Hematopoietic multipotent progenitor cell treated with erythropoietin and hydrocortisone succinate and interleukin-3 and kit ligand, for 15 days (in vitro differentiated cells): ENCODE measurements at places on chromosomes 6 and 20.

DNA sequence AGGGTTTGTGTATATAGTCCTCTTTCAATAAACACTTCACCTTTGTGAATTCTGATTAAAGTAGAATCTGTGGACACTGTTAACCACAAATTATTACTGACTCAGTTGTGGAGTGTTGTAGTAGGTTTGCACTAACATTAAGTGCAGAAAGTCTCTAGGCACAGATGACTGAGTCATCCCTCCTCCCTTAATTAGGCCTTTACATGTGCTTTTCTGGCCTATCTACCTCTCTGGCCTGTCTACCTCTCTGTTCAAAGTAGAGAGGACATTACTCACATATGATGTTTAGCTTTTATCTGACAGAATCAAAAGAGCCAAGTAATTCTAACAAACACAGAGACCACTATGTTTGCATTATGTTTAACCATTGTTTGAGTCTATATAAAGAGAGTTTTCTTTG is 783.0 kb downstream of the TENT5A start:
- DNase-seq, result no peak

DNA sequence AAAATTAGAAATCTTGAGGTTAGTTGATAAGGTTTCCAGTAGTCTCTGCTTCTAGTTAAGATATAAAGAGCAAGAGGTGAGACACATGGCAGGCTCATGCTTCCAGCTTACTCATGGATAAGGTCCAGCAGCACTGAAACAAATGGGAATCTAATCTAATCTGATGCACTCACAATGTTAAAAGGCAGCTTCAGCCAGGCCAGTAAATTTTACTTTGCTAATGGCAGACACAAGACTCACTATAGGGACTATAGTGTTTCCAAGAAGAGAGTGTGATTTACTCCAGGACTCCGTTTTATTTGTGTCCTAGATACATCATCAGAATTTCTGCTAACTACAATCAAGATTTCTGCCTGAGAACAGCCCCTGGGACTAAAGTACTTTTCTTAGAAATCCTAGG is 324.8 kb downstream of the SMOC2 start:
- no peak for DNase-seq

DNA sequence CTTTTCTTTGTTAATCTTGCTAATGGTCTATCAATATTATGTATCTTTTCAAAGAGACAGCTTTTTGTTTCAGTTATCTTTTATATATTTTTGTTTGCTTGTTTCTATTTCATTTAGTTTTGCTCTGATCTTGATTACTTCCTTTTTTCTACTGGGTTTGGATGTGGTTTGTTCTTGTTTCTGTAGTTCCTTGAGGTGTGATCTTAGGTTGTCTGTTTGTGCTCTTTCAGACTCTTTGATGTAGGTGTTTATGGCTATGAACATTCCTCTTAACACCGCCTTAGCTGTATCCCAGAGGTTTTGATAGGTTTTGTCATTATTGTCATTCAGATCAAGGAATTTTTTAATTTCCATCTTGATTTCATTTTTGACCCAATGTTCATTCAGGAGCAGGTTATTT is 26.8 kb upstream of the TNFAIP3 start:
- no peak for DNase-seq

GRCh38 chr6:151677404-151677803 is 130.1 kb upstream of the ESR1 start:
- no peak for DNase-seq

DNA sequence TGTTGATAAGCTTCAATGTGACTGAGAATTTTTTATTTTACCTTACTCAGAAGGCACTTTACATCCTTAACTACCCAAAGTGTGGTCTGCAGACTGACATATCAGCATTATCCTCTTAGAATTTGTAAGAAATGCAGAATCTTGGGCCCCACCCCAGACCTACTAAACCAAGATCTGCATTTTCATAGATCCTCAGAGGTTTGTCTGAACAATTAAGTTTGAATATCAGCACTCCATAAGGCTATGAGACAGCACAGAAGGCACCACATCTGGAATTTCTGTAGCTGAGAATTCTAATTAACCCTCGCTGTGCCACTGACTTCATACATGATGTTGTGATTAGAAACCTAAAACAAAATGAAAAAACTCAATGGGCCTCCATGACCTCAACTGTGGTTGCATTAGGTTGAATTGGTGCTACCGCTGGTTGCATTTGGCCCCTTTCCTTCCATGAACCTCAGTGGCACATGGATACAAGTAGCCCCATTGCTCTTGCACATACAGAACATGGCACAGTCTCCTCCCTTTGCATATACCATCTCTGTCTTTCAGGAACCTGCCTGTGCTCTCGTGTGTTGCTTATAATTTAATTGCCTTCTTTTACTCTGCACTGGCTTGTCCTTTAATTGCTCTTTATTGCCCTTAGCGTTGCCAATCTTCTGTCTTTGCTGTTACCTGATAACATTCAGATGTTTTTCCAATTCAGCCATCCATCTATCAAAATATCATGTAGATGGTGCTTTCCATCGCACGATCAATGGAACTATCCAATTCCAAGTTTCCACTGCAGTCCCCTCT is 13.4 kb downstream of the ENPP1 start:
- DNase-seq, result no peak

DNA sequence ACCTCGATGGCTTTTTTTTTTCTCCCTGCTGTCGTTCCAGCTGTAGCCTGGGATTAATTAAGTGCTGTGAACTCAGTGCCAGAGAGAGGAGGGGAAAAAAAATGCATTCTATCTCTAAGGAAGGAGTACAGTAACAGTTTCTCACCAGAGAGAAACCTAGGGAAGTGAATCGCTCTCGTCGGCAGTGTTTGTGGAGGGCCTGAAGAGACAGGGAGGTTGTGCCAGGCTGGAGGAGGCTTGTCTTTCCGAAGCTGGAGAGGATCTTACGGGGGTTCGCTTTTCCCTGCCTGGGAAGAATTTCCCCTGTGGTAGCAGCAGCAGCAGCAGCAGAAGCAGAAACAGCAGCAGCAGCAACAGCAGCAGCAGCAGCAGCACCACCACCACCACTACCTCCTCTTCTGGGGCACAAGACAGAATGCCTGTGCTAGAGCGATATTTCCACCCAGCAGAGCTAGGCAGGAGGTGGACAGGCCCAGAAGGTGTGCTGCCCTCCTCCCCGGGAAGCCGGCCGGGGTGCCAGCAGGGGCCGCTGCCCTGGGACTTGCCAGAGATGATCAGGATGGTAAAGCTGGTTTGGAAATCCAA is 186.5 kb downstream of the PDE7B start:
- DNase-seq, result no peak
